Activated naive CD4-positive, alpha-beta T cell treated with anti-CD3 and anti-CD28 coated beads, Interleukin-2, amount 10 ng/mL, durations not matched to agents 7 days and 5 days (primary cell): ENCODE measurements at places on chromosomes 11 and 22.
A peak's percentile ranks its signal among the peaks of the same experiment; 100 is the strongest.

- no peak overlapping the region for H3K4me3 ChIP-seq
- H3K4me1 ChIP-seq: no peaks in the 10 kb centered on the region
- no peaks in the 10 kb centered on the region for H3K27me3 ChIP-seq
- no peaks in the 10 kb centered on the region for H3K36me3 ChIP-seq
- no peak for DNase-seq
Observed at GRCh38 chr11:127862406-127862805, 725.0 kb downstream of the ETS1 start.

DNA sequence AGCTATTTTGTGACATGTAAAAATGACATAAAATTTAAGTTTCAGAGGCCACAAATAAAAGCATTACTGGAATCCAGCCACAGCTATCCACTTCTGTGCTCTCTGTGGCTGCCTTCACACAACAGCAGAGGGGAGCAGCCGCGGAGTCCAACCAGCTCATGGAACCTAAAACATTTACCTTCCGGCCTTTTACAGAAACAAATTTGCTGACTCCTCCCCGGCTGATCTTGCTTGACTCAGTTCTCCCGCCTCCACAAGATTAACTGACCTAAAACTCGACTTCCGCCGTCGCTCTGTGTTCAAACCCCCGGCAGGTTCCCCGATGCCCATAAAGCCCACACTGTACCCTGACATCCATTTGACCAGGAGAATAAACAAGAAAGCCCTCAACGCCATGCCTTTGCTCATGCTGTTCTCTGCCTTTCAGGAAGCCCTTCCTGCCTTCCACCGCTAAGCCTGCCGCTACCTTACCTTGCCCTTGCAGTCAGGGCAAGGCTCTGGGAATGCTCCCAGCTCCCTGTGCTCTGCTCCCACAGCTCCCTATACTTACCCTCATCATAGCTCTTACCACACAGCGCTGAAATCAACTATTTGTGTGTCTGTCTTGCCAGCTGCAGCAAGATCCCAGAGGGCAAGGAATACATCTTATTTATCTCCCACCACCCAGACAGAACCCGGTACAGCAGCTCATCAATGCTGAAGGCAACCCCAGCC is 35.4 kb downstream of the MICAL3 start:
- H3K4me3 ChIP-seq: no peak overlapping the region
- no peak for DNase-seq
- no peaks in the 10 kb centered on the region for H3K36me3 ChIP-seq
- no peaks in the 10 kb centered on the region for H3K27me3 ChIP-seq
- H3K27ac ChIP-seq: no peak overlapping the region

DNA sequence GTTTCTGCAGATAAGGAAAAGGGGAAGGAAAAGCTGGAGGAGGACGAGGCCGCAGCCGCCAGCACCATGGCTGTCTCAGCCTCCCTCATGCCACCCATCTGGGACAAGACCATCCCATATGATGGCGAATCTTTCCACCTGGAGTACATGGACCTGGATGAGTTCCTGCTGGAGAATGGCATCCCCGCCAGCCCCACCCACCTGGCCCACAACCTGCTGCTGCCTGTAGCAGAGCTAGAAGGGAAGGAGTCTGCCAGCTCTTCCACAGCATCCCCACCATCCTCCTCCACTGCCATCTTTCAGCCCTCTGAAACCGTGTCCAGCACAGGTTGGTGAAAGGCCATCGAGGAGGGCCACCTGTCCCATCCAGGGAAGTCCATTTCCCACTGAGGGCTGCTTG is 5.6 kb downstream of the TEF start:
- peaks cover 4% of the 10 kb centered on the region for H3K27me3 ChIP-seq
- H3K4me3 ChIP-seq: no peak overlapping the region
- H3K27ac ChIP-seq: no peak overlapping the region
- peaks cover 17% of the 10 kb centered on the region for H3K4me1 ChIP-seq

GRCh38 chr22:24833881-24834495 is 28.0 kb downstream of the SGSM1 start:
- H3K4me1 ChIP-seq: no peaks in the 10 kb centered on the region
- H3K27ac ChIP-seq: no peak overlapping the region
- H3K36me3 ChIP-seq: no peaks in the 10 kb centered on the region
- peaks cover 10% of the 10 kb centered on the region for H3K27me3 ChIP-seq
- DNase-seq: no peak

GRCh38 chr11:33471541-33471940 is 214.4 kb downstream of the HIPK3 start:
- no peak for DNase-seq
- no peak overlapping the region for H3K4me3 ChIP-seq
- H3K36me3 ChIP-seq: no peaks in the 10 kb centered on the region
- H3K4me1 ChIP-seq: no peaks in the 10 kb centered on the region
- H3K27me3 ChIP-seq: peaks cover 21% of the 10 kb centered on the region

DNA sequence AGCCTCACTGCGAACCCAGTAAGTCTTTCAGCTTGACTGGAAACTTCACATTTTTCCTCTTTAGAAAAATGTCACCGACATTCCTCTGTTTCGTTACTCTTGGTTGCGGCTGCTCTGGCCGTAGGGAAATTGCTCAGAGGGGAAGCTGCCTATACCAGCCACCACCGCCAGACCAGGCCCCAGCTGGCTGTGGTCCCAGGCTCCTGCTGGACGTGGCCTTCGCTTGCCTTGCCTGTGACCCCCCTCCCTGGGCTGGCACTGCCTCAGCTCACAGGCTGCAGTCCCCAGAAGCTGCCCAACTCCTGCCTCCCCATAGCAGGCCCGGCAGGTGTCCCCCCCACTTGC is 197.8 kb downstream of the MN1 start:
- DNase-seq: no peak
- no peaks in the 10 kb centered on the region for H3K4me1 ChIP-seq
- no peak overlapping the region for H3K27ac ChIP-seq
- H3K36me3 ChIP-seq: no peaks in the 10 kb centered on the region

DNA sequence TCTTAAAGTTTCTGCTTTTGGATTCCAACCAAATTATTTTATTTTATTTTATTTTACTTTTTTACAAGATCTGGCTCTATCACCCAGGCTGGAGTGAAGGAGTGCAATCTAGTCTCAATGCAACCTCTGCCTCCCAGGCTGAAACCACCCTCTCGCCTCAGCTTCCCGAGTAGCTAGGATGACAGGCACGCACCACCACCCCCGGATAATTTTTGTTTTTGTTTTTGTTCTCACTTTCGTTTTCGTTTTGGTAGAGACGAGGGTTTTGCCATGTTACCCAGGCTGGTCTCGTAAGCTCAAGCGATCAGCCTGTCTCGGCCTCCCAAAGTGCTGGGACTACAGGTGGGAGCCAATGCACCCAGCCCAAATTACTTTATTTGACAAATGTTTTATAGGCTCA is 219.8 kb downstream of the ETS1 start:
- peak overlapping the region; percentile 58 for H3K27ac ChIP-seq
- H3K27me3 ChIP-seq: no peaks in the 10 kb centered on the region
- peak overlapping the region; percentile 27 for H3K4me3 ChIP-seq
- peak; percentile 46 for DNase-seq
- H3K36me3 ChIP-seq: peaks cover 9% of the 10 kb centered on the region
- H3K4me1 ChIP-seq: peaks cover 5% of the 10 kb centered on the region

- no peak overlapping the region for H3K27ac ChIP-seq
- no peaks in the 10 kb centered on the region for H3K27me3 ChIP-seq
- DNase-seq: peak; percentile 79
- H3K4me1 ChIP-seq: peaks cover 15% of the 10 kb centered on the region
- H3K36me3 ChIP-seq: no peaks in the 10 kb centered on the region
- H3K4me3 ChIP-seq: no peak overlapping the region
Observed at GRCh38 chr11:66883016-66883965, 26.4 kb downstream of the LRFN4 start.

DNA sequence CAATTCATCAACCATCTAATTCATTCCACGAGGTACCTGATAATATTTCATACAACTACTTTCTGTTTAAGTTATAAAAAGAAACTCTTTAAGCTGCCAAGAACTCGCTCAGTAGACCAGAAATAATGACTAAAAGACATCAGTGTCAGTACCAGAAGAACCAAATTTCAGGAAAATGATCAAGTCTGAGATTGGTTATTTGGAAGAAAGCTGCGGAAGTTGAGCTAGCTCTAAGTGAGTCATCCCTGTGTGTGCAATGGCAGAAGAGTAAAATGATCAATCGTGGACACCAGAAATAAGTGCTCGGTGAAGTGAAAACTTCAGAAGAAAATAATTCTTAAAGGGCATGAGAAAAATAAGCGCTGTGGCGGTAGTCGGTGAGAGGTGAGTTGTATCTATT is 933.2 kb upstream of the CHORDC1 start:
- no peak overlapping the region for H3K27ac ChIP-seq
- no peak overlapping the region for H3K4me3 ChIP-seq
- no peaks in the 10 kb centered on the region for H3K36me3 ChIP-seq

DNA sequence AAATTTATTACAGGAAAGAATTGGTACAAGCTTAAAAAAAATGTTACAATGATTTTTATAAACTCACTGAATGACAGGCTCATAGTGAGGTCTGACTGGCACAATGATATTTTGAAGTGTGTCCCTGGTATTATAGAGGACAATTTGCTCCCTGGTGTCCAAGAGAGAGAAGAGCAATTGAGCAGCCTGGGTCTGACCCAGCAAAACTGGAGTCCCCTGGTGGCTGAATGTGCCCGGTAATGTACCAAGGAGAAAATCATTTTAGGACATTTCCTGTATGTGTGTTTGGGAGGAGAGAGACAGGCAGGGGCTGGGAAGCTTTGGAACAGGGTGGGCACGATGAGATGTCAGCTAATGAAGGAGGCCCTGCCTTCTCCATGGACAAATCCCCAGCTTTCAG is 125.3 kb downstream of the APOL5 start:
- no peaks in the 10 kb centered on the region for H3K36me3 ChIP-seq
- peaks cover 26% of the 10 kb centered on the region for H3K27me3 ChIP-seq
- no peak overlapping the region for H3K27ac ChIP-seq
- no peak for DNase-seq
- H3K4me1 ChIP-seq: peaks cover 2% of the 10 kb centered on the region
- no peak overlapping the region for H3K4me3 ChIP-seq

- H3K36me3 ChIP-seq: no peaks in the 10 kb centered on the region
- H3K27ac ChIP-seq: no peak overlapping the region
- no peak overlapping the region for H3K4me3 ChIP-seq
- no peaks in the 10 kb centered on the region for H3K27me3 ChIP-seq
- DNase-seq: no peak
Observed at GRCh38 chr11:91624021-91624420, 600.6 kb upstream of the FAT3 start.

DNA sequence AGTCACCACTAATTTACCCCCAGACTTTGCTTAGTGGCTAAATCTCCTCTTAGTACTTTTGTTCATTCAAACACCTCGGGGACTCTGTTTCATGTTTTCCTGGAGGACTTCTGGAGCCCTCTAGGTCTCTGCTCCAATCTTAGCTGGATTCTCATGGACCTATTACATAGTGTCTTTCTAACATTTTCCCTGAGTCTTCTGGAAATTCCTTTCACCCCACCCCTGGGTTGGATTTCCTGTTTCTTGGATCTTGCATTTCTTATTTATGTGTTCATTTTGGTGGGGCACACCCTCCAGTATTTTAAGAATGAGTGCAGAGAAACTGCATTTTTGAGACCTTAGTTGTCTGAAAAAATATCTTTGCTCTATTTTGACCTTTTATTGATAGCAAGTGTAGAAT is 220.1 kb downstream of the BLID start:
- no peaks in the 10 kb centered on the region for H3K4me1 ChIP-seq
- no peak overlapping the region for H3K4me3 ChIP-seq
- H3K27me3 ChIP-seq: no peaks in the 10 kb centered on the region
- DNase-seq: no peak

DNA sequence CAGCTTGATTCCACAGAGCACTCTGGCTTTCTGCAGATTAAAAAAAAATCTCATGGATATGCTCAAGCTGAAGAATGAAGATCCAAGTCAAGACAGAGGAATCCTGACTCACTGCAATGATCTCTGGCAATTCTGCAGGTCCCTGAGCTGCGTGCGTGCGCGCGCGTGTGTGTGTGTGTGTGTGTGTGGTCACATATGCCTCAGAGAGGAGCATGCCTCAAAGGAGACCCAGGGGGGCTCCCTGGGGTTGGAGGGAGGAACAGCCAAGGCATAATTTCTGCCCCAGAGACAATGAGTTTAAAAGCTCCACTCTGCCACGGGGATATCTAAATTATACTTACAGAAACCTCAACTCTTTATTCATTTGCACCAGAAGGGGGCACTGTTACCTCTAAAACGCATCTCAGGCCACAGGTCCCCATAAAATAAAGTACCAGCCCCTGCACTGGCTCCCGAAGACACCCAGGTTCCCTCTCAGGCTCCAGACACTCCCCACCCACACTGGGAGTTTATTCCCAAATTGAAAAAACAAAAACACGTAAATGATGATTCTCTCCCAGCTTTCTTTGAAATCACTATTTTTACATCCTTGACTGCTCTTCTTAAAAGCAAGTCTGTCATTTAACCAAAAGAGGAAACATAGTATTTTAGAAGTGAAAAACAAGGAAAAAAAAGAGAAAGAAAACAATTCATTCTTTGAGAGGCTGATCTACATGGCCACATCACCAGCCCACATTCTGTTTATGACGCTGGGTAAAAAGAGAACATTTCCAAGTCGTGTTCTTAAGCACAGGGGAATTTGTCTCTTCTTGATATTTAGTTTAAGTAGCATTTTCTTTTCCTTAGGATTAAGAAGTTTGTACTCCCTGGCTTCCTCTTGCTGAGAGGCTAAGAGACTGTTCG is 401.0 kb downstream of the LARGE1 start:
- no peaks in the 10 kb centered on the region for H3K4me1 ChIP-seq
- H3K27me3 ChIP-seq: no peaks in the 10 kb centered on the region
- no peak overlapping the region for H3K27ac ChIP-seq
- H3K36me3 ChIP-seq: no peaks in the 10 kb centered on the region

DNA sequence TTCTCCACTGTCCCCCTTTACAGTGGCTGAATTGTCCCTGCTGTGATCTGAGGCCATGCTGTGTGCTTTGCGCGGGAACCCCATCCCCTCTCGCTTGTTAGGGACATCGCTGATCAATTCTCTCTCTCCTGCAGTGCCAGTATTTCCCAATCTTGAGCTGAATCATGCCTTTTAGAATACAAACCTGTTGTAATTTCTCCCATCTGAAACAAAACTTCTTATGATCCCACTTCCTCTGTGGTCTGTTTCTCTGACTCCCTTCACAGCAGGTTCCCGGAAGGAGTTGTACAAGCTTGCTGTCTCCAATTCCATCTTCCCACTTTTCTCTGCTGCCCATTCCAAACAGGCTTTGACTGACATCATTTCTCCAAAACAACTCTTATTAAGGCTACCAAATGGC is 16.8 kb downstream of the ADAMTS15 start:
- H3K27ac ChIP-seq: no peak overlapping the region
- H3K36me3 ChIP-seq: no peaks in the 10 kb centered on the region
- H3K4me1 ChIP-seq: no peaks in the 10 kb centered on the region
- H3K27me3 ChIP-seq: peaks cover 8% of the 10 kb centered on the region
